Activated naive CD8-positive, alpha-beta T cell treated with anti-CD3 and anti-CD28 coated beads, Interleukin-2, amount 50 U/mL, for 24 hours (primary cell): ENCODE measurements at places on chromosomes 3 and 15.

DNA sequence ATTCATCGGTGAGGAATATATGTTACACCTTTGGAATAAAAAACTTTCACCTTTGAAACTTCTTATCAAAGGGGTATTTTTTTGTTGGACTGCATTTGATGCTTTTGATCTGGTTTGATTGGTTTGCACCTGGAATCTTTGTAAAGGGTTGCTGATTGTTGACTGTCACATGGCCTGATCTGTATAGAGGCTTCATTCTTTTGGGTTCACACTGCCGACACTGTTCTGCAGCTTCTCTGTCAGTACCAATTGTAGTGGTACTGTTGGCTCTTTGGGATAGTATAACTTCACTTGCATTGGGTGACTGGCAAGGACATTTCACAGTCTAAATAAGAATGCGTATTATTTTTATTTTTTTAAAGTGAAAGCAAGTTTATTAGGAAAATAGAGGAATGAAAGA lies 155.7 kb downstream of the DOCK3 start:
- no peak for DNase-seq

- DNase-seq = no peak
Observed at GRCh38 chr3:55959471-55960080, 472.5 kb upstream of the WNT5A start.

- DNase-seq = no peak
Observed at GRCh38 chr3:76198086-76198485, 412.7 kb upstream of the ZNF717 start.

DNA sequence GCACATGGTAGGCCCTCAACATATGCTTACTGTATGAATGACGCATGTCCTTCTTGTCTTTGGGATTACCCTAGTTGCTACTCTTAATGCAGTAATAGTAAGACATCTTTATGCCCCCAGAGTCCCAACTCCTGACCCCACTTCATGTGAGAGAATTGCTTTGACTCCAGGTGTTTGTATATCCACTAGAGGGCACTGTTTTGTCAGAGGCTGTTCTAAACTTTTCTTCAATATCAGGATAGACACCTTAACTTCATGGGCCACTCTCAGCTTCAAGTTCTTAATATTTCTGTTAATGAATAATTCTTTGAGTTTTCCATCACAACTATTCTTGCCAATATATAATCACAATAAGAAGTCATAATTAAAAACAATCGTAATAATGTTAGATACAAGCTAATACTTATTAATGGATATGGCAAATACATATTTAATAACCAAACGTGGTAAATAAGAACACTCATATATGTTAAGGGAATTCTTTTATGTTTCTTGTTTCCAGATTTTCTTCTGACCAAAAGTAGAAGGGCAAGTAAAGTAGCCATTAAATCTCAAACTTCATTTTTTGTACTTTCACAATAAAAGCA lies 337.2 kb upstream of the DNAJC19 start:
- DNase-seq = no peak

DNA sequence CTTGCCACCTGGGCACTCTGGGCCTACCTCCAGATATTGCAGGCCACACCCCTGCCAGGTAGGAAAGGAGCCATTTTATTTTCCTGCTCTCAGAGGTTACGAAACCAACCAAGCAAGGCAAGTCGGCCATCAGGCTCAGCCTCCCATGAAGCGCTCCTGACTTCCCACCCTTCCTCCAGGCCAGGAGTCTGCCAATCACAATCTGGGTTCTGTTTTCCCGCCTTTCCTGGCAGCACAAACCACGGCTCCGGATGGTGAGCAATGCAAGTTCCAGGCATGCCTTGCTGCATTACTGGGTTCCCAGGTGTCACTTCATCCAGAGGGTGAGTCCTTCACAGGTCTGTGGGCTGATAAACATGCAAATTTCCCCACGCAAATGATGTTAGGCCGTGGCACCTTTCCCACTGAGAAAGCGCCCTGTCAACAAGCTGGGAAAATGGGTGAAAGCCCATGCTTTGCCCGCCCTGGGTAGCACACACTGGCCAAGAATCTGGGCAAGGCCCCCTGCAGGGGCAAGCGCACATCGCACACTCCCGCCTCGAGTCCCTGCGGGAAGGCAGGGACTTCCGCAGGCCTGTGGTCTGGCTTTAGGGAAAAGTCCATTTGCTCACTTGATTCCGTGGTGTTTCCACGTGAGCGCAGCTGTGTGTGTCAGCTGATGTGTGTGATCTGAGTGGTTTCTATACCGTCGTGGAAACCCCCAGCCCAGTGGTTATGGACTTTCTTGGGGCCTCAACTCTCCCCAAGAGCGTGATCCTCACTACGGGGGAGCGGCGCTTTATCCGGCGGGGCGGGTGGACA lies 61.6 kb upstream of the RYK start:
- DNase-seq = no peak

DNA sequence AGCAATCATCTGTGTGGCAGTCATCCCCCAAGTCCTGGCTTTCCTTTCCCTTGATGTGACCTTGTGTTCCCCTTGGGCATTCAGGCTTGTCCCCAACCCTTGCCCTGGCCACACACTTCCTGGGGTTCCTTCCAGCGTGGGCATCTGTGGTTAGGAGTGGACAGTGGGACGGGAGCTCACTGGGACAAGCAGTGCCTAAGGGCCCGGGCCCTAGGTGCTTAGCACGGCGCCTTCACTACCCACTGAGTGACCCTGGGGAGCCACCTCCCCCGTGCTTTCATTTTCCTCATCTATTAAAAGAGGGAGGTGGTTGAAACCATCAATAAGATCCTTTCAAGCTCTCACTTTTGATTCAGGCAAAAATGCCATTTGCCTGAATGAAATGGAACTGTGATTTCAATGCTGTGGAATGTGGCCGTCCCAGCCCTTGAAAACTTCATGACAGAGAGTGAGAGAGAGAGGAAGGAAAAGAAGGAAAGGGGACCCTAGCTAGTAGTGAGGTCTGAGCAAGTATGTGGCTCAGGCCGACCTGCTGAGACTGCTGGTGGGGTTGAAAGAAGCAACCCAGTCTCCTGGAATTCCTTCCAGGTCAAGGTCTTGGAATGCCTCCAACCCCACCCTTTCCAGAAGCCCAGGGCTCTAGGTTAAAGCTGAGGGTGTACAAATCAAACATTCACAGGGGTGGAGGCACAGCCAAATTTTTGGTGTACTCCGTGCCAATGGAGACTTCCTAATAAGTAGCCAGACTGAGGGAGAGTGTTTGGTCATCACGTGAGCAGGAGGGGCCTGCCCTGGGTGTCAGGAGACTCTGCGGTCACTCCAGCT lies 302.9 kb downstream of the TLE3 start:
- DNase-seq = no peak

GRCh38 chr15:67089217-67090193 lies 24.1 kb downstream of the SMAD3 start:
- DNase-seq = no peak

- DNase-seq = no peak
Observed at GRCh38 chr3:25130724-25131520, 297.1 kb upstream of the RARB start.

GRCh38 chr15:41993472-41994170 lies 21.3 kb upstream of the EHD4 start:
- no peak for DNase-seq

DNA sequence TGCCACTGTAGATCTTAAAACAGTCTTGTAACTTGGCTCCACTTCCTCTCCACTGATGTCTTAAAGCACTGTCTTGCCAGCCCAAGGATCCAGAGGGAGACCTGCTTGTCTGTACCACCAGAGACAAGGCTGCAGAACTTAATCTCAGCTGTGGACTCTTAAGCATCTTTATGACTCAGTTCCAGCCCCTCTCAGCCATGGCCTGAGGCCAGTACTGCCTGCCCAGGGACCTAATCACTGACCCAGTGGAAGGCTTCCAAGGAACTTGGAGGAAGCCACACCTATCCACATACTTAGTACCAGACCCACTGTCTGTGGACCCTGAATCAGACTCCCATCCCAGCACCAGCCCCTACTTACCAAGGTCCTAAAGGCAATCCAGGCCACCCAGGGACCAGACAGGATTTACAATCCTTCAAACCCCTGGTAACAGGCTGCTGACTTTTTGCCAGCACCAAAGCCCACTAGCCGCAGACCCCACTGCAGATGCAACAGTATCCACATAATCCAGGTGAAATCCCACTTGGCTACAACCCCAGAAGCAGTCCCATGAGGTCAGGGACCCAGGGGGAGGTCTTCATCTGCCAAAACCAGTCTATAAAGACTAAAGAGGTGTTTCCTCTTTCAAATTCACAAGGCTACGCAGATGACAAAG lies 41.9 kb upstream of the PRR20G start:
- no peak for DNase-seq
